Esophagus muscularis mucosa (tissue), 4 donors: ENCODE measurements at places on chromosomes 6 and 20. TPM values are rescaled to one million over a fixed set of nuclear protein-coding genes. Genes with fewer than 3 reads are reported as not detected.

TNXB gene
- 259 TPM for total RNA-seq

XKR7 gene
- total RNA-seq, result not detected

DNA sequence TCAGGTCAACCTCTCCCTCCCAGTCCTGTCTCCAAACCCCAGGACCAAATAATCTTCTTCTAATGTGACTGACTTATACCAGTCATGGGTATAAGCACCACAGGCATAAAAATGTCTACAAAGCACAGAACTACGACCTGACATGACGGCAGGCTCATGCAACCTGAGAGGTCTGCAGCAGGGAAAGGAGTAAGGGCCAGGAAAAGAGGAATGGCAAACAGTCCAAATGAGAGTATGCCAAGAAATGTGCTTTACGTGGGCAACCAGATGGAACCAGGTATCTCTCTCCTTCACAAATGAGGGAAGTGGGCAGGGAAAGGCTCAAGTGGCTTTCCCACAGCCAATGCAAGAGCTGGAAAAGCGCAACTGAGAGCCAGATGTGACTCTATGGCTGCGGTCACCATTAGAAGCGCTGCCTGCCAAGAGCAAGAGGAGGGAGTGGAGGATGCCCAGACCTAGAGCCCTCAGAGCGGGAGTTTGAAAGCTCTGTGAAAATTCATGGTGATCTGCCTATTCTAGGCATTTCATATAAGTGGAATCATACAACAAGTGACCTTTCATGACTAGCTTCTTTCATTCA is 6.0 kb downstream of the APMAP start:
- no peaks in the 10 kb centered on the region for H3K27me3 ChIP-seq
- no peak overlapping the region for H3K4me3 ChIP-seq
- peaks cover 25% of the 10 kb centered on the region for H3K36me3 ChIP-seq
- peaks cover 16% of the 10 kb centered on the region for H3K4me1 ChIP-seq
- no peak overlapping the region for H3K27ac ChIP-seq
- no peak for DNase-seq

DNA sequence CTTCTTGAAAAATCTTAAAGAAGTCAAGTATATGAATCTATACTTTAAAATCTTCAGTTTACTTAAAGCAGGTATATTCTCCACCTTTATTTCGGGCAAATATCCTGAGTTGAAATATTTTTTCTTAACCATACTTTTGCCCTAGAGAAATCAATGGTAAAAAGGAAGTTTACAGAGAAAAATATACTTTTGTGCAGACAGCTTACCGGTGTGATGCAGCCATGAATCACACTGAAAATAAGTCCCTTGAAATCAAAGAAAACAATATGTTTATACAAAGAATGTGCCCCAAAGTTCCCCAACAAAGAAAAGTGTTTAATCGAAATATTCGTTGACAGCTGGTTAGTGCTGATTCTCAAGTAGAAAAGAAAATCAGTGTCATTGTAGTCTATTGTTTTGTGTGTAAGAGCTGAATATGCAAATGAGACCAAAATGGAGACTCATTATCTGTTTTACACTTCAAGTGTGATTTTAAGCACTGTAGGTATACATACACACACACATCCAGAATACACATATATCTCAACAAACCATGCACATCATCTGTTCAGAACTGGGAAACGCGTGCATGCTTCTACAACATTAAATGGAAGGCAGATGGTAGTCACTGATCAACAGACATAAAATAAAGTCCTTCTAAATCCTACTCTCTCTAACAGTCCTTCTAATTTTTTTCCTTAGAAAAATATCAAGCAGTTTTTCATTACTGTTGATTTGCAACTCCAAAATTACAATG is 73.3 kb downstream of the BTBD9 start:
- no peaks in the 10 kb centered on the region for H3K36me3 ChIP-seq
- DNase-seq, result no peak
- no peak overlapping the region for H3K4me3 ChIP-seq
- no peak overlapping the region for H3K27ac ChIP-seq
- H3K27me3 ChIP-seq, result no peaks in the 10 kb centered on the region

DNA sequence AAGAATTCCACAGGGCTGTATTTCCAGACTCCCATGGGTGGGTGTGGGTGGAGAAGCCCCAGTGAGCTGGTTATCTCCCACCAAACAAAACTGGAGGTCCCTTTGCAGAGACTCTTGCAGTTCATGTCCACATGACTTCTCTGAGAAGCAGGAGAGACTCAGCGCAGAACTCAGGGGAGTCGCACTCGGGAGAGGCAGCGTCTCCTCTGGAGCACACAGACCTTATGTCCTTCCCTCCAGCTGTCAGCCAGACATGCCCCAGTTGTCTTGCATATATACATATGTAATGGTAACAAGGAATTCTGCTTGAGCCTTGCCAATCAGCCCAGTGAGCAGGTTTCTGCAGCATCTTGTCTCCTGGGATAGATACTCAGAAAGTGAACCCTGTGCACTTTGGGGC is 23.8 kb downstream of the MYT1 start:
- H3K4me1 ChIP-seq, result no peaks in the 10 kb centered on the region
- H3K4me3 ChIP-seq, result no peak overlapping the region
- H3K27me3 ChIP-seq, result no peaks in the 10 kb centered on the region
- H3K27ac ChIP-seq, result no peak overlapping the region
